ENCODE measurements at places on chromosomes 6 and 20. TPM values are rescaled to one million over a fixed set of nuclear protein-coding genes. Genes with fewer than 3 reads are reported as not detected.

GJA10 gene
- not detected for total RNA-seq

ANGPT4 gene
- total RNA-seq = 18.4 TPM

TAGAP gene
- total RNA-seq = 4.2 TPM

- no peak for DNase-seq
- H3K4me1 ChIP-seq = no peaks in the 10 kb centered on the region
- no peaks in the 10 kb centered on the region for H3K36me3 ChIP-seq
- no peaks in the 10 kb centered on the region for H3K27me3 ChIP-seq
- H3K27ac ChIP-seq = no peak overlapping the region
- H3K4me3 ChIP-seq = no peak overlapping the region
These were observed 43.1 kb downstream of the ERMARD start for GRCh38 chr6:169794317-169795055.

DNA sequence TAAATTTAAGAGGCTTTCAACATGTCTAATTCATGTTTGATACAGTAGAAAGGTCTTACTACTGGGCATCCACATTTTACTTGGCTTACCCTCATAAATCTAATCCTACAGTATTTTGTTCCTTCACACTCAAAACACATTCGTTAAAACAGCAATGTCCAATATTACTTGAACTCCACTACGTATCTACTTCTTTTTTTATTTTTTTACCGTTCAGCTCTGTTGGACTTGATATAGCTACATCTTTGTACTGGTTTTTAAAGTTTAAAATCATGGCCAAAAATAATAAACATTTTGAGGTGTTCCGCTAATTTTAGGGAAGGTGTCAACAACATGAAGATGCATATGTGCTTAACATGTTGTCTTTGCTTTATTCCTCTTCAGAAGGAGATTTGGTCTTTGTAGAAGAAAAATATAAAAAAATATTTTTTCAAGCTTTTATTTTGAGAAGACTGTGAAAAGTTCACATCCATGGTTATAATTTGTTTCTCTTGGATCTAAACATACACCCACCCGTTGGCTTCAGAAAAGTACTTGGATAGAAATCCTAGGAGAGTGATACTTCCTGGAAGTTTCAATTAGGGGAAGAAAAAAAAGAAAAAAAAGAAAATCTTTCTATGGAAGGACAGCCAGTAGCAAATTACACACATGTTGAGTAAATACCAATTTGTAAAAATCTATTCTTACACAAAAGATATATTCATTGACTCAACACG is 71.5 kb downstream of the EPB41L2 start:
- no peak overlapping the region for H3K4me3 ChIP-seq
- no peaks in the 10 kb centered on the region for H3K27me3 ChIP-seq
- H3K4me1 ChIP-seq = no peaks in the 10 kb centered on the region
- DNase-seq = no peak
- no peak overlapping the region for H3K27ac ChIP-seq

- H3K4me3 ChIP-seq = no peak overlapping the region
- H3K36me3 ChIP-seq = no peaks in the 10 kb centered on the region
- no peak overlapping the region for H3K27ac ChIP-seq
- H3K27me3 ChIP-seq = no peaks in the 10 kb centered on the region
- no peaks in the 10 kb centered on the region for H3K4me1 ChIP-seq
These were observed 34.0 kb downstream of the UBE3D start for GRCh38 chr6:83031689-83032088.

GRCh38 chr6:25350573-25350972 is 71.4 kb downstream of the CARMIL1 start:
- H3K36me3 ChIP-seq = no peaks in the 10 kb centered on the region
- no peaks in the 10 kb centered on the region for H3K27me3 ChIP-seq
- no peak overlapping the region for H3K4me3 ChIP-seq
- no peaks in the 10 kb centered on the region for H3K4me1 ChIP-seq
- H3K27ac ChIP-seq = no peak overlapping the region

- DNase-seq = no peak
- no peaks in the 10 kb centered on the region for H3K27me3 ChIP-seq
- no peaks in the 10 kb centered on the region for H3K4me1 ChIP-seq
- no peak overlapping the region for H3K4me3 ChIP-seq
These were observed 6.4 kb upstream of the SLC2A12 start for GRCh38 chr6:134058622-134059366.

DNA sequence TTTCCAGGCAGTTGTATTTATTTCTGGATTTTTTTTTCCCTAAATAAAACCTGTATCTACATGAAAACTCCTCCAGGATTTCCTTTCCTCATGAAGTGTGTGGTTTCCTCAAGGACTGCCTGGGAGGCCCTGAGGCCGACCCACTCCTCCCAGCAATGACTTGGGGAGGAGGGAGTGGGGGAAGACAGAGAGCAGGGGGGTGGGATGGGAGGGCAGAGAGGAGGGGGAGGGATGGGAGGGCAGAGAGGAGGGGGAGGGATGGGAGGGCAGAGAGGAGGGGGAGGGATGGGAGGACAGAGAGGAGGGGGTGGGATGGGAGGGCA is 161.8 kb upstream of the AGPAT4 start:
- no peaks in the 10 kb centered on the region for H3K27me3 ChIP-seq
- H3K36me3 ChIP-seq = no peaks in the 10 kb centered on the region
- no peak for DNase-seq
- H3K4me1 ChIP-seq = peaks cover 3% of the 10 kb centered on the region
- H3K27ac ChIP-seq = peak overlapping the region; percentile 74

DNA sequence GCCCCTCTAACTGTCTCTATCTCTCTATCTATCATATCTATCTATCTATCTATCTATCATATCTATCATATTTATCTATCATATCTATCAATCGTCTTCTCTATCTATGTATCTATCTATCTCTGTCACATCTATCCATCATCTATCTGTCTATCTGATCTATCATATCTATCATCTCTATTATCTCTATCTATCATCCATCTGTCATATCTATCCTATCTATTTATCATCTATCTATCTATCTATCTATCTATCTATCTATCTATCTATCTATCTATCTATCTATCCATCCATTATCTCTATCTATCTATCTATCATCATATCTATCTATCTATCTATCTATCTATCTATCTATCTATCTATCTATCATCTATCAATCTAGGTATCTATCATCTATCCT is 638.0 kb downstream of the DHX35 start:
- no peaks in the 10 kb centered on the region for H3K4me1 ChIP-seq
- no peaks in the 10 kb centered on the region for H3K27me3 ChIP-seq
- H3K4me3 ChIP-seq = no peak overlapping the region
- H3K36me3 ChIP-seq = no peaks in the 10 kb centered on the region
- DNase-seq = no peak
- no peak overlapping the region for H3K27ac ChIP-seq

DNA sequence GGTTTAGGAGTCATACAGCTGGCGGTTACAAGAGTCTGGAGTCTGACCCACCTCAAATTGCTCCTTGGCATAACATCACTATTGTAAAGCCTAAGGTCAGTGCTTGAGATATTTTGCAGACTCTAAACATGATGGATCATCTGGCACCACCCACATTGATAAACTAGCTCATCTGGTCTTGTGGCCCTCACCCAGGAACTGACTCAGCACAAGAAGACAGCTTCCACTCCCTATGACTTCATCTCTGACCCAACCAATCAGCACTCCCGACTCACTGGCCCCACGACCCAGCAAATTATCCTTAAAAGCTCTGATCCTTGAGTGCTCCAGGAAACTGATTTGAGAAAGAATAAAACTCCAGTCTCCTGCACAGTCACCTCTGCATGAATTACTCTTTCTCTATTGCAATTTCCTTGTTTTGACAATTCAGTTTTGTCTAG is 115.9 kb downstream of the CD24 start:
- no peaks in the 10 kb centered on the region for H3K36me3 ChIP-seq
- DNase-seq = peak; percentile 40
- no peaks in the 10 kb centered on the region for H3K4me1 ChIP-seq
- peak overlapping the region; percentile 68 for H3K27ac ChIP-seq

GRCh38 chr6:125558907-125559306 is 190.5 kb upstream of the HEY2 start:
- H3K27ac ChIP-seq = no peak overlapping the region
- no peaks in the 10 kb centered on the region for H3K4me1 ChIP-seq
- no peak for DNase-seq
